ENCODE measurements at places on chromosomes 11 and 22. TPM values are rescaled to one million over a fixed set of nuclear protein-coding genes. Genes with fewer than 3 reads are reported as not detected.

GRCh38 chr22:27238935-27239510 lies 562.5 kb downstream of the MN1 start:
- H3K4me1 ChIP-seq = peaks cover 22% of the 10 kb centered on the region
- no peak overlapping the region for H3K4me3 ChIP-seq
- peak overlapping the region; percentile 70 for H3K27ac ChIP-seq

- peaks cover 27% of the 10 kb centered on the region for H3K4me1 ChIP-seq
- H3K36me3 ChIP-seq = no peaks in the 10 kb centered on the region
- peak within 1 kb of the TSS; percentile 86 for H3K4me3 ChIP-seq
- peak; percentile 97 for DNase-seq
Measured at GRCh38 chr11:2928605-2929530, at the start of gene PHLDA2. TSS of gene PHLDA2 (minus strand) at chr11:2929420. CDS start at chr11:2929364, 56 bp downstream.

- peak; percentile 38 for DNase-seq
- no peaks in the 10 kb centered on the region for H3K27me3 ChIP-seq
- no peak overlapping the region for H3K27ac ChIP-seq
- H3K4me3 ChIP-seq = no peak overlapping the region
- peaks cover 27% of the 10 kb centered on the region for H3K36me3 ChIP-seq
Measured at GRCh38 chr22:24117942-24118341, 63.3 kb upstream of the SUSD2 start.

DNA sequence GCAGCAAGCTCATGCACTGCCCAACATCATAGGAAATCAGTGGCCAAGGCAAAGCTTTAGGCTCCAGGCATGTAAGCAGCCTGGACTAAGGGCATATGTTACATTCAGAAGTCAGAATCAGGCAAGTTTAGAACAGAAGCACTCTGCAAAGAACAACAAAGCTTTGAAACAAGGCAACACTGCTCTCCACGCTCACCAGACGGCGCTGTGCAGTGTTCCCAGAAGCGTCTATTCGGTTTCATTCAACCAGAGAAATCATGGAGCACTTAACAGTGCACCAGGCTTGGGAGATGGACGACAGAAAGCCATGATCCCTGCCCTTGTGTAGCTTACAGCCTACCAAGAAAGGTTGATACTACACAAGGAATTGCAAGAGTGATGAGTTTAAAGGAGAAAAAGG lies 555.8 kb downstream of the BUD13 start:
- no peaks in the 10 kb centered on the region for H3K4me1 ChIP-seq
- DNase-seq = no peak
- no peaks in the 10 kb centered on the region for H3K27me3 ChIP-seq

The OR10D3 gene
- not detected for total RNA-seq
